MCF 10A (cell line): ENCODE measurements at places on chromosomes 2 and 18. TPM values are rescaled to one million over a fixed set of nuclear protein-coding genes. Genes with fewer than 3 reads are reported as not detected.
A peak's percentile ranks its signal among the peaks of the same experiment; 100 is the strongest.

- H3K36me3 ChIP-seq, result peaks cover 13% of the 10 kb centered on the region
- H3K4me3 ChIP-seq, result no peak overlapping the region
- no peak overlapping the region for H3K27ac ChIP-seq
Observed at GRCh38 chr2:156401861-156402260, 34.3 kb upstream of the GPD2 start.

GRCh38 chr2:236665101-236665500, 95.5 kb downstream of the ACKR3 start:
- H3K36me3 ChIP-seq, result no peaks in the 10 kb centered on the region
- DNase-seq, result peak; percentile 11
- peaks cover 37% of the 10 kb centered on the region for H3K4me1 ChIP-seq
- no peaks in the 10 kb centered on the region for H3K27me3 ChIP-seq

- H3K4me3 ChIP-seq, result no peak overlapping the region
- DNase-seq, result no peak
- no peaks in the 10 kb centered on the region for H3K36me3 ChIP-seq
- no peak overlapping the region for H3K27ac ChIP-seq
- peaks cover 6% of the 10 kb centered on the region for H3K4me1 ChIP-seq
Observed at GRCh38 chr2:195486520-195486919, 170.5 kb upstream of the SLC39A10 start.

DNA sequence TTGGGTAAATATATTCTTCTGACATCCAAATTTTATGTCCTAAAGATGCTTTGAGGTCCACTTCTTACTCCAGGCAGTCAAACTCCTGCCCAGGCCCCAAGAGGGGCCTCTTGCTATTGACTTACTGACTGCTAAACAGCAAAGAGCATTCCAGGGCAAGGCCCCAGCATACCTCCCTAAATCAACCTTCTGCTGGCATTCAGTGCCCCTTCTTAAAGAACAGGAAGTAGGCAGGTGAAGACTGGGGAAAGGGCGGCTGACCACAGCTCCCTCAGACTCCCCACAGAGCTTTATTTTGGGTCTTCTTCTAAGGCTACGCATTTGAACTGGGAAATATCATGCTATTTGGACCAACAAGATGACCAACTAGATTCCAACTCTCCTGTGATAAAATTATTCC, 68.9 kb downstream of the USP40 start:
- no peaks in the 10 kb centered on the region for H3K27me3 ChIP-seq
- no peak for DNase-seq
- peaks cover 23% of the 10 kb centered on the region for H3K4me1 ChIP-seq
- H3K36me3 ChIP-seq, result peaks cover 56% of the 10 kb centered on the region
- no peak overlapping the region for H3K27ac ChIP-seq

DNA sequence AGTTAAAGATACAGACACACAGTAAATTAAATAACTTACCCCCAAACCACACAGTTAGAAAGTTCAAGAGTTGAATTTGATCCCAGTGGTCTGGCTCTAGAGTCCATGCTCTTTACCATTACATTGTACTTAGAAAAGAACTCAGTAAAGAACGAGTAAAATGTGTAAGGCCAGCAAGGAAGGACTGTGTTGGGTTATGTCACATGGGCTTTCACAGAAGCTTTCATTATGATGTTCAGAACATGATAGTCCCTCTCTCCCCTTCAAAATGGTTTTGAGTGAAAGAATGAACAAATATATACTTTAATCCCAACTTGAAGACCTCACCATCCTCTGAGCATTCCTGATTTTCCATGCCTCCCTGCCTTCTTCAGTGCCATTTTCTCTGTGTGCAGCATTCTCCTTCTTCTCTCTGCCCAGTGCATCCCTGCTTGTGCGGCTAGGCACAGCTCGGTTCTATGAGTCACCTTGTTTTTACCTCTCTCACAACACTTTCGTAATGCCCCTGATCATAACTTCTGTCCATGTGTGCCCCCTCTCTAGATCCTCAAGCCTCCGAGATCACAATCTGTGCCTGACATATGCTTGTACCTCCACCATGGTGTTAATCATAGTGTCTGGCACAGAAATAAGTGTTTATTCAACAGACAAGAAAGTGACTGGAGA, 22.0 kb downstream of the RASGRP3 start:
- peaks cover 7% of the 10 kb centered on the region for H3K4me1 ChIP-seq
- H3K4me3 ChIP-seq, result no peak overlapping the region
- peak; percentile 51 for DNase-seq
- peaks cover 32% of the 10 kb centered on the region for H3K27me3 ChIP-seq
- no peaks in the 10 kb centered on the region for H3K36me3 ChIP-seq
- no peak overlapping the region for H3K27ac ChIP-seq

DNA sequence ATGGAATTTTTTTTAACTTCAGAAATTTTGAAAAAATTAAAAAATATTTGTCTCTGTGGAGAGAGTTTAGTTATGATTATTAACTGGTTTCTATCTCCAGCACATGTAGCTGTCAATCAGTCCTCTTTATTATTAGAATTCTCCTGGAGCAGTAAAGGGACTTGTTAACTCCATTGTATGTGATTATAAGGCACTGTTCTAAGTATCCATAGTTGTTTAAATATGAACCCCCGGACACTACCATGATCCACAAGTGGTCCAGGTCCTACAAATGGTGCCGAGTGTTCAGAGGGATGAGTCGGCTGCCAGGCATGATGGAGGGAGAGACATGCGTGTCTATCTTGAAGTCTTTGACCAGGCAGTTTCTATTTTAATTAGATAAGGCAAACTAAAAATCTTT, 492 bp downstream of the CHRNA1 start:
- no peaks in the 10 kb centered on the region for H3K4me1 ChIP-seq
- no peaks in the 10 kb centered on the region for H3K36me3 ChIP-seq
- no peak overlapping the region for H3K27ac ChIP-seq

The STARD6 gene
- total RNA-seq, result not detected in 2 replicates

The POTEC gene
- total RNA-seq, result not detected in 2 replicates

The TFCP2L1 gene
- 22.6 and 24.3 TPM in 2 replicates for total RNA-seq
